ENCODE measurements at places on chromosomes 6 and 20. TPM values are rescaled to one million over a fixed set of nuclear protein-coding genes. Genes with fewer than 3 reads are reported as not detected.

Gene GJA10
- total RNA-seq, result not detected

- no peak for DNase-seq
Measured at GRCh38 chr6:7721649-7722048, 4.2 kb upstream of the BMP6 start.

DNA sequence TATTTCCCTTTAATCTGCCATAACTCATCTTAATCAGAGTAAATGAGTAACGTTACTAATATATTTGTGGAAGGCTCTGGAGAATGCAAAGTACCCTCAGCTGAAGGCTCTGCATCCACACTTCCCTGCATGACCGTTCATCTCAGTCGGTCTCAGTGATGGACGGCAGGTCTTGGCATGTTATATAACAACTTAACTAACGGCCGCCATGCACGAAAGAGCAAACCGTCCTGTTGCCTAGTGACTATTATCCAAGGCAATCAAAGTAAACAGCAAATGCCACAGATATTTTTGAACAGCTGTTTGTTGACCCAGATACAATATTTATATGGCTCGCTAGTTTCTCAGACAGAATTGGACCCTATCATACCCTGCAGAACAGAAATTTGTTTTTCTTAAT, 194.9 kb upstream of the SMLR1 start:
- DNase-seq, result no peak

Gene ZC3H12D
- total RNA-seq, result 0.63 TPM

Measured in dorsolateral prefrontal cortex (tissue), 122 donors.